Fibroblast of mammary gland (primary cell): ENCODE measurements at places on chromosomes 6 and 20.

DNA sequence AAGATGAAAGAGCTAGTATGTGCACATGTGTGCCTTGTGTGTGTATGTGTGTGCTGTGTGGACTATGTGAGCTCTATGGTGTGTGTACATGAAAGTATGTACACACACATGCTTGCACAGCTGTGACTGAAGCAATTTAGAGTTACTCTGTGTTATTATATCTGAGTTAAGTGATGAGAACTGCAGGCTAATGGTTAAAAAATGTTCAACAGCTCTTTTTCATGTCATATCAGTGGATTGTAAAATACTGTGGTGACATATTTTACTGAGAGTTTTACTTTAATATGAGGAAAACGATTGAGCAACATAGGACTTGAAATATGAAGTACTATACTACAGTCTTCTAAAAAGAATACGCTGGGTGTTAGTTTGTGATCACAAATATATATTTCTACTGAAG, 195.7 kb upstream of the KCNK16 start:
- no peak for DNase-seq

GRCh38 chr6:37777272-37777834, 42.2 kb upstream of the ZFAND3 start:
- no peak for DNase-seq

DNA sequence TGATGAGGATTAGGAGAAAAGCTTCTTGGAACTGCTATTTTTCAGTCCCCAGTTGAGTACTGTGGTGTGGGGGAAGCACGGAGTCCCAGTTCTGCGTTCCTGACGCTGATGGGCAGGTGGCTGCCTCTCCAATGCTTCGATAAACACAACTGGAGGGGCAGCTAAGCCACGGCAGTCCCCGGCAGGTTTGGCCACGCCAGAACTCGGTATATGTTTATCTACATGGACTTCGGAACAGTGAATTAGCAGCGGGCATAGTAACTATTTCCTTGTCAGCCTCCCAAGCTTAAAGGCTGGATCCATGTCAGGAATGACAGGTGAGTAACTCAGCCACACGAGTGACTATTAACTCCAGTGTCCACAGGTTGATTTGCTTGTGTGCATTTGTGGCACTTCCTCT, 354.4 kb downstream of the ZFAND3 start:
- no peak for DNase-seq

DNA sequence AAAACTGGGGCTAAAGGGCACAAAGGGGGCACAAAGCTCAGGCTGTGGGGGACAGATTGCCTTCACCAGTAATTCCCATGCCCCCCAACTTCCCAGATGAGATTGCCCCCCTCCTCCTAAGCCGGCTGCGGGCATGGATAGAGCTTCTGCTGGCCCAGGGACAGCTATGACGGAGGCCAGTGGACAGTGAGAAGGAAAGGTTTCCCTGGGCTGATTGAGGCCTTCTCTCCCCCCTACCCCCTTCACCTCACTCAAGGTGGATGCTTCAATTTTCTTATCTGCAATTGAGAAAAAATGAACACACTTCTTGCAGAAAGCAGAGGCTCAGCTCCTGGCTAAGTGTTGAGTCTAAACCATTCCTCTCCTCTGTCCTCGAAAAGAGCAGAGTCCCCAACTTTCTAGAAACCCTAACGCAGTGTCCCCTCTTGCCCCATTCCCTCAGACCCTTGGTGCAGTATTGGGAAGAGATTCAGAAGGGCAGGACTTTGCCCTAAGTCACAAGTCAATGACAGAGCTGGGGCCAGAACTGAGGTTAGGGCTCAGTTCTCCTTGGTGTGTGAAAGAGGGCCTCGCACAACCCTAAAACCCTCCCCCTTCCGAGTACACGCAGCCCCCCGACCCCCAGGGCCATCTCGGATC, 808 bp downstream of the SDC4 start:
- DNase-seq: no peak

- DNase-seq: peak; percentile 74
Measured at GRCh38 chr6:2509711-2510110, 241.0 kb downstream of the MYLK4 start.

- no peak for DNase-seq
Measured at GRCh38 chr20:16128538-16129106, 444.6 kb downstream of the KIF16B start.

DNA sequence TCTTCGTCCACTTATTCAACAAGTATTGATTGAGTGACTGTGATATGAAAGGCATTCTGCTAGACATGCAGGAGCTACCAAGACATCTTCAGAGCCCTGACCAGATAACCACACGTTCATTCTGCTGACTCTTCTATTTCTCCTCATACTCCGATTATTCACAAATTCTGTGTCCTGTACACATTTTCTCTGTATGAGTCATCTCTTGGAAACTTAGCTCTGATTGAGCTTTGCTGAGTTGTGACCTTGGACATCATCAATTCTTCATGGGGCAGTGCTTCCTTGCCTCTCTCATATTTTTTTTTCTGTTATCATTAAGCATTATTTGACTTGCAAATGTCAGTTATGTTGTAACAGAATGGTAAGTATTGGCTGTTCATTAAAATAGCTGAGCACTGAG, 351.6 kb upstream of the CNR1 start:
- DNase-seq: peak; percentile 24

- peak; percentile 86 for DNase-seq
Measured at GRCh38 chr6:108714101-108714765, 134.0 kb upstream of the ARMC2 start.

- no peak for DNase-seq
Measured at GRCh38 chr6:118544105-118544504, 4.0 kb upstream of the PLN start.

- peak; percentile 27 for DNase-seq
Measured at GRCh38 chr6:143642403-143642802, 35.4 kb upstream of the PHACTR2 start.

DNA sequence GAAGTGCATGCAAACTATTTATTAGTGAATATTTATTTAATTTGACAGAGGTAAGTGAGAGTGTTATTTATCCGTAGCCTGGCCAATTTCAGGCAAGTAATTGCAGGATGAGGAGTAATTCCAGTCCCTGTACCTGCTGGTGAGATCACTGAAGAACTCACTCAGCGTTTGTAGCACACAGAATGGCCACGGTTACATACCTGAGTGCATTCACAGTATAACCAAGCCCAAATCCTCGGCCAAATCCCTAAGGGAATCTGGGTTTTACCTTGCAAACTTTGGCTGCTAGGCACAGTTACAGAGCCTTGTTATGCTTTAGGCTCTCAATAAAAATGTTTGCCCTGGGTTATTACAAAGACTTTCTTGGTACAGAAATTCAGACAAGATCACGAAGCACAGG, 93.3 kb downstream of the KCNQ5 start:
- no peak for DNase-seq

- peak; percentile 61 for DNase-seq
Measured at GRCh38 chr20:23167431-23167830, 81.3 kb upstream of the CD93 start.

- peak; percentile 54 for DNase-seq
Measured at GRCh38 chr6:25413207-25413905, 134.2 kb downstream of the CARMIL1 start.

- no peak for DNase-seq
Measured at GRCh38 chr6:36701401-36701991, 3.9 kb downstream of the RAB44 start.

DNA sequence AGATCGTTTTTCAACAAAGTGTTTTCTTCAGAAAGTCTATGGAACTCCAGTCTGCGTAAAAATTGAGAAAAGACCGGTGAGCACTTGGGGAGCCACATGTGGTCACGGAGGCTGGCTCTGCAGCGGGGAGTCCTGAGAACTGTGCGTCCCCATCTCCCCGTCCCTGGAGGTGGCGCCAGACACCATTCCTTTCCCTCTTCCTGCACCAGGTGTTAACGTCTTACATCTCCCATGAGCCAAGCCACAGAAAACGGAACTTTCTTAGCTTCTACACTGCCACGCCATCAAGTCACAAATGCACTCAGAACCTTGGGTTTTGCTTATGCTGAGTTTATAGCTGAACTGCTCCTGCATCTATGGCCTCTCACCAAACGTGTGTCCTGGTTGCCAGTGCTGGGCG, 62.6 kb downstream of the GINS1 start:
- DNase-seq: peak; percentile 49

GRCh38 chr6:111766201-111766857, 106.9 kb downstream of the FYN start:
- DNase-seq: peak; percentile 31

DNA sequence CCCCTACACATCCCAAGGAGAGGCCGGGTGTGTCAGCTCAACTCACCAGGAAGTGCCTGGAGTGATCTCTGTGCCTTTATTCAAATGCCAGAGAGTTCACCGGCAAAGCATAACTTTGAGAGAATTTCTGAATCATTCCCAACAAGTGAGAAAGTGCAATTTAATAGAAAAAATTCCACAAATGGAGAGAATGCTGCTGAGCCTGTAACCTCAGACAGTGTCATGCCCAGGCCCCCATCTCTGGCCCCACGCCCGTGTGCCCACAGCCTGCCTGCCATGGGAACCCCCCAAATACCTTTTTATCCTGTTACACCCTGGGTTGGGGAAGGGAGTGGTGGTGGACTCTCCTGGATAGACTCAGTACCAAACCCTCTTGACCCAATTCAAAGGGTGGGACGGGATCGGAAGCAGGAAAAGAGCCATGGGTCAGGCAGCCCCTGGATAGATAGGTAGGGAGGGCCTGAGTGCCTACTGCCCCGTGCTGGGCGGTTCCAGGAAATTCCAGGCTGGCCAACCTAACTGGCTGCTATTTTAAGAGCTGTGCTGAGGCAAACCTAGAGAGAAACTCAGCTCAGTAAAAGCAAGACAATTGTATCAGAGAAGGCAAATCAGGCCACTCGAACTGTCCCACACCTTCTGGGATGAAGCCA, 179.0 kb upstream of the FOXA2 start:
- no peak for DNase-seq

GRCh38 chr6:49509342-49509741, 9.6 kb downstream of the GLYATL3 start:
- DNase-seq: no peak

DNA sequence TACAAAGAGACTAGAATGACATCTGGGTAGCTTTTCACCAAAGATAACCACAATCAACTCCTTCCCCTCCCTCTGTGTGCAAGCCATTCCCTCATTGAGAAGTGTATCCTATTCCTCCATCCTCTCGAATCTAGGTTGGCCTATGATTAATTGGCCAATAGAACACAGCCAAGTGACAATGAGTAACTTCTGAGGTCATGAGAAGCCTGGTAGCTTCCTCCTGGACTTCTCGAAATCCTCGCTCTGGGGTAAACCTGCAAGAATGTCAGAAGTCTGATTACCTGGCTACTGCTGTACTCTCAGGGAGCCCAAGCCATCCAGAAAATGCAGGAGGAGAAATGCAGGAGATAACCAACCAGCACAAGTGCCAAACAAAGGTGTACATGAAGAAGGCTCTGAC, 13.1 kb downstream of the ARHGAP18 start:
- DNase-seq: no peak

GRCh38 chr20:24700166-24700860, 230.9 kb downstream of the SYNDIG1 start:
- DNase-seq: no peak

DNA sequence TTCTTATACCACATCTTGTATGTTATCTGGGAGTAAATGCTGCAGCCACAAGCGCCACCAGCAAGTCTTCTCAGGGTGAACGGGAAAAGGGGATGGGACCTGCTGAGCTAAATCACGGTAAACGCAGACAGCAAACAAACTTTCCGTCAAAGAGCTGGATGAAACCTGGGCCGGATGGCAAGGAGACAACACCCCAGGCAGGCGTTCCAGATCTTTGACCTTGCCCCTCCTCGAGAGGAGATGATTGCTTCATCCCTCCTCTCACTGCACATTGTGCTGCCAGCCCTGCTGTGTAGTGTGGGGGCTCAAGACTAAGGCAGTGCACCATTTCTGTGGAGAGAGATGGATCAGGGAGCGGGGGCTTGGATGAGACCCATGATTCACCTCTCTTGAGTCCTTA, 9.8 kb downstream of the RAET1E start:
- no peak for DNase-seq

- no peak for DNase-seq
Measured at GRCh38 chr20:22920898-22921297, 114.2 kb upstream of the SSTR4 start.

GRCh38 chr6:113924312-113924723, 46.6 kb downstream of the HDAC2 start:
- no peak for DNase-seq

DNA sequence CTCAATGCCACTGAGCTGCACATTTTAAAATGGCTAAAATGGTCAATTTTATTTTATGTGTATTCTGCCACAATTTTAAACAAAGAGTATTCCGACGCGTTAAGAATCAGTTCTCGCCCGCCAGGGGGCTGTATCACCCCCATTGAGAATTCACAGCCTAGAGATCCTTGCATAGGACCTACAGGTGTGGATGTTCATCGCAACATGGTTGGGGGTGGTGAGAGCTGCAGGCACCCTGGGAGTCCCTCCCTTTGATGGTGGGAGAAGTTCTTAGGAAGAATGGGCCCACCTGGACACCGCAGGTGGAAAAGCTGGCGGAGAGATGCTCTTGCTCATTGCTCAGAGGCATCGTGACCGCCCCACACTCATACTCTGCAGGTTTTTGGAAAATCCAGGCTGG, 63.5 kb downstream of the SLC2A10 start:
- no peak for DNase-seq

DNA sequence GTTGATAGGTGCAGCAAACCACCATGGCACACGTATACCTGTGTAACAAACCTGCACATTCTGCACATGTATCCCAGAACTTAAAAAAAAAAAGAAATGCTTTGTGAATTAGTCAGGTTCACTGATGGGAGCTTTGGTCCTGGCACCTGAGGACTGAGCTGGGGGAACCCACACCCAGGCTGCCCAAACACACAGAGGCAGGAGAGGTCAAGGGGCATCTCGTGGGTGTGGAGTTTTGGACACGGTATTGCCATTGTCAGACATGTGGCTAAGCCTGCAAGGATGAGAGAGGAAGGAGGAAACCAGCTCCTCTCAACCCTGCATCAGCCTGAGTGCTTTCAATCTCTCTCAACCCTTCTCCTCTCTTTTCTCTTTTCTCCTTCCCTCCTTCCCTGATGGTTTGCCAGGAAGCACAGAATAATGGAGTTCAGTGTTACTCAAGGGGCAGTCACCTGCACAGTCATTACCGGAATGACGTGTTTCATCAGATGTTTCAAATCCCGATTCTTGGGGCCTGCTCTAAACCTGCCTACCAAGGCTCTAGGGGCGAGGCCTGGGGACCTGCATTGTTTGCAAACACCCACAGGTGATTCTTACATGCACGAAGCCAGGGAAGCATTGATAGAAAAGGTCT, 89.9 kb upstream of the NEDD9 start:
- DNase-seq: no peak

GRCh38 chr20:46977204-46977603, 82.6 kb downstream of the EYA2 start:
- no peak for DNase-seq
